Hindlimb muscle (tissue), 1 donor: ENCODE measurements at places on chromosomes 5 and 9. TPM values are rescaled to one million over a fixed set of nuclear protein-coding genes. Genes with fewer than 3 reads are reported as not detected.

DNA sequence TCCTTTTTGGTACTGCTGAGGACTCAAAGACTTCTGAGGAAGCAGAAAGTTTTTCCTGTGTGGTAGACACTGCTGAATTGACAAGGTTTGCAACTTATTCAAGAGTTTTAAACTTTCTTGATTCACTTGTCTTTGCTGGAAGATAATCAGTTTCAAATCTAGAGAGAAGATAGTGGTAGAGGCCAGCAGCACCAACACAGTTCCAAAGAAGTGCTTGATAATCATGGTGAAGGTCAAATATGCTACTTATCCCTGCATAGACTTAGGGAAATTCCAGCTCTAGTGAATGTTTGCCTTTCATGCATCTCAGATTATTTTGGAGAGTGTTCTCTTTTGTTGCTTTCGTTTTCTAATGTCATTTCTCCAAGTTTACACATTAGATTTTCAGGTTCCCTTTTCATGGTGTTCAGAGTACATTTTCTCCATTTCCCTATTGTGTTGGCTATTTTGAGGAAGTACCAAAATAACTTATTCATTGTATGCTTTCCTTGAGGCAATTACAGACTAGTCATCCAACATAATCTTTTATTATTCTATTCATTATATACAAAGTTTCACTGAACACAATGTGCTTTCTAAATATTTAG, 550 bp downstream of the IFNE start:
- no peak for DNase-seq

GRCh38 chr9:2271426-2271825, 256.3 kb downstream of the SMARCA2 start:
- DNase-seq, result no peak

- DNase-seq, result no peak
Measured at GRCh38 chr9:95102572-95102971, 214.9 kb downstream of the FANCC start.

DNA sequence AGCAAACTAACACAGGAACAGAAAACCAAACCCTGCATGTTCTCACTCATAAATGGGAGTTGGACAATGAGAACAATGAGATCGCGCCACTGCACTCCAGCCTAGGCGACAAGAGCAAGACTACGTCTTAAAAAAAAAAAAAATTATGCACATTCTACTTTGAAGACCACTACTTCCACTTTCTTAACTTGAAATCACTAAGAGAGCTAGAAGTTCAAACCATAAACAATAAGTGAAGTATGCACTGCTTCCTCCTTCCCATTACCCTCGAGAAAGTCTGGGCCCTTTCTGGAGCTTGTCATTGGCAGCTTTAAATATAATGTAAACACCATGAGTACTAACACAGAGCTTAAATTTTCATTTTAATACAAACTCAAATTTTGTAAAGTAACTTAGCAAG, 94.9 kb downstream of the TLE1 start:
- DNase-seq, result no peak

DNA sequence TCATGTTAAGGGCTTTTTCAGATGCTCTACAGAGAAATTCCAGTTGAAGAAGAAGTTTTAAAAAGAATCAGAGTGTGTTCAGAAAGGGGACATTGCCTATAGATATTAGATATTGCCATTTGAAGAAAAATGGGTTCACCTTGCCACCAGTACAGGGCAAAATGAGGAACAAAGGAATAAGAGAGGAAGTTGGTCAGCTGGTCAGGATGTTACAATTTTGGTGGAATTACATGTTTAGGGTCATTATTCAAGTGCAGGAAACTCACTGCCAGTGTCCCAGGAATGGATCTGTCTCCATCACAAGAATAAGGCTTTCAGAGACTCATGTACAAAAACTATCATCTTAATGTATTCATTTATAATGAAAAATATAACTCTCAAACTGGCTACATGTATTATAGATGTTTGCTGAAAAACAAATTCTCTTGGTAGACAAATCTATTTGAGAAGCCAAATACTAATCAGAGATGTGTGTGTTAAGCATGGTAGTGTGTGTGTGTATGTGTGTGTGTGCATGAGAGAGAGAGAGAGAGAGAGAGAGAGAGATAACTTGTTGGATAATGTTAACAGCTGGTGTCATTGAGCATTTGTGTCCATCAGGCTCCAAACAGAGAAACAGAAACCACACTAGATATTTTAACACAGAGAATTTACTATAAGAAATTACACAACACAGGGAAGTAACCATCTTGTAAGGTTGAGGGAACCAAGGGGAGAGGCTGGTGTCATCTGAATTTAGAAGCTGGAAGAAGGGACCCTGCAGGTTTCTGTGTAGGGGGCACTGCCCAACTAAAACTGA, 5.0 kb upstream of the C1QTNF3 start:
- DNase-seq, result no peak

DNA sequence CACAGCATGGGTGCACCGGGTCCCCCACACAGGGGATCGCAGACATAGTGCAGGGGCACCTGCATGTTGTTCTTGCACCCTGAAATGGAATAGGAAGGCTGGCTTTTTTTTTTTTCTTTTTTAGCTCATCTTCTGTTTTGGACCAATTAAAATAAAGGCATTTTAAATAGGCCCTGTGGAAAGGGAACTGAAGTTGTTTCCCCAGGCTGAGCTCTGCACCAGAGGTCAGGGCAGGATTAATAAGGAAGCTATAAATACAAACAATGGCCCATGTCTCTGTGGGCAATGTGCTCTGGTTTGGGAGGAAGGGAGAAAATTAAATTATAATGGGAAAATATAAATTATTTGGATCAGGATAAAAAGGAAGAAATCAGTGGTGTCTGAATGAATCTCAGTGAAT, 21.2 kb upstream of the KCNMB1 start:
- DNase-seq, result no peak

DNA sequence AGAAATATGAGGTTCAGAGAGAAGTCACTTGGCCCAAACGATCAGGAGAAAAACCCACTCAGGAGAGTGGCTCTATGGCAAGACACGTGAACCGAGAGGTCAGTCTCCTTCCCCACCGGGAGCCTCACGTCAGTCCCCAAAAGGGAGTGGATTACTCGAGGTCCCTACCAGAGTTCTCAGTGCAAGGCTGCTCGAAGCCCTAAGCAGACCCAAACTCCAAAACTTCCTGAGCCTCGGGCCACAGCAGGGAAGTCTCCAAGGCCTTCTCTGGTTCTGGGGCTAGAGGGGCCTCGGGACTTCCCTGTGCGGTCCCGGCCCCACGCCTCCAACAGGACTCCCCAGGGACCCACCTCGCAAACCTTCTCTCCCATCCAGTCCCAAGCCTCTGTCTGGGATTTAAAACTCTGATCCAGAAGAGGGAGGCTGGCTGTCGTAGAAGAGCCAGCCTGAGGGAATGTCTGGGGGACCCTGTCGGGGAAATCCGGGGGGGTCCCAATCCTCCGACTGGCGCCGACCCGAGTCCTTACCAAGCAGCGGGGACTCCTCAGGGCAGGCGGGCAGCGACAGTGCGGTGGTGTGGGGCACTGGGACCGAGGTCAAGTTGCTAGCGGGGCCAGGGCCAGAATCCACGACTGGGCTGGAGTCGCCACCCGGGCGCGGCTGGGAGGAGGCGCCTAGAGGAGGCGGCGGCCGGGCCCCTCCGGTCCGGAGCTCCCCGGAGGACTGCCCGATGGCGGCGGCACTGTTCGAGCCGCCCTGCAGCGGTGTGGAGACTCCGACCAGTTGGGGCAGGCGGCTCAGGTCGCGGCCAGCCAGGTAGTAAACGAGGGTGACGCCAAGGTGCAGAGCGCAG, 679 bp downstream of the B4GALT1 start:
- DNase-seq, result peak; percentile 57

DNA sequence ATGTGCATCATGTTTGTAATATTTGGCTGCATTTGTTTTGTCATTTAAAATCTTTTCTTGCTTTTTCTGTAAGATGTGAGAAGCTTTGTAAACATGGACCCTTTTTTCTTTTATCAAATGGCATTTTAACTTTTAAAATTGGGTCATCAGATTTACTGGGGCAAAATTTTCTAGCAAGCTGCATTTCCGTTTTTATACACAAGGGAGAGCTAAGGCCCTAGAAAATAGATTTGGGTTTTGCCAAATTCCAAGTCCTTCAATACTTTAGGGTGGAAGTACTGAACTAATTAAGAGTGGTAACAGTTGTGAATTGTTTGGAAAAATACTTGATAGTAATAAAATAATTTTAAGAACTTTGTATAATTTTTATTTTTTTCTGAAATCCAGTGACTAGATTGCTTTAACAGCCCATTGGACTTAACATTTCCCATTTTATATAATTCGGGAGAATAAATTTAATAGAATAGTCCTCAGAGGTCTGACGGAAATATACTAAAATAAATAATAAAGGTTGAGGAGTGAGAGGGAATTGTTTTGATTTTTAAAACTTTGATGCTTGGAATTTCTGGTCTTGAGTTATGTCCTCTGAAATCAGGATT, 117.4 kb downstream of the SMARCA2 start:
- DNase-seq, result no peak

DNA sequence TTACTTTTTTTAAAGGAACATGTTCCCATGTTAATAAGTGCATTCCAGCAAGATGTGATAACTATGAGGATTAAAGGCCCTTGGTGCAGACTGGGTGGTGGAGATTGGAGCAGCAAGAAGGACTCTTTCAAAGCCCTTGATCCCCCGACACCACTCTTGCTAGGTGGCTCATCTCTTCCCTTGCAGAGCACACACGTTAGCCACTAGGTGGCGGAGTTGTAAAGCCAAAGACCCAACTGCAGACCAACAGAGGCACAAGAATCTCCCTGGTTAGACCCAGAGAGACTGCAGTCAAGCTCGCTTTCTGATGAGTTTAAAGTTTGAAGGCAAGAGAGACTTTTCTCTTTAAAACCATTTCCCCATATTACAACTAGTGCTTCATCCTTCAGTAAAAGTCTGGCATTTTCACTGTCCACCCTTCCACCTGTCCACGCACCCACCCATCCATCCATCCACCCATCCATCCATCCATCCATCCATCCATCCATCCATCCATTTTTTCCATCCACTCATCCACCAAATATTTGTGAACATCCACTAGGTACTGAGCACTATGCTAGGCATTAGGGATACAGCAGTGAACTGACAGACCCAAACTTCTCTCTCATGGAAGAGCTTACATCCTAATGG, 226.9 kb downstream of the MSX2 start:
- peak; percentile 50 for DNase-seq

DNA sequence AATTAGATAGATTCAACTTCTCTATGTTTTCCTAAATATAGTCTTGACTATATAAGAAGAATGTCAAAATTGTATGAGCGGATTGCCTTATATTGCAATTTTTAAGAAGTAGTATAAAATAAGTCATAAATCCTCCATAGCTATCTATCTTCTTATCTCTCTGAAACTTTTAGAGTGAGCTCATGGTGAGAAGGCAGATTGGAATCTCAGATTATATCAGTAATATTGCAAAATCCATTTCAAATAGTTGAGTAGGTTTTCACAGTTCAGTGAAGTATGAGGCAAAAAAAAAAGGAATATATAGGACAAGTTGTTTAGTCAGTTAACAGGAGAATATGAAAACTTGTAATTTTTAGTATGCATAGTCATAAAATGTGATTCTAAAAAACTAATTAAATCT, 156.4 kb downstream of the FAM174A start:
- DNase-seq, result no peak

- DNase-seq, result no peak
Measured at GRCh38 chr5:33737697-33738096, 154.1 kb downstream of the ADAMTS12 start.

- DNase-seq, result no peak
Measured at GRCh38 chr9:133793471-133793870, 55.3 kb upstream of the SARDH start.

- no peak for DNase-seq
Measured at GRCh38 chr5:32342656-32343055, 29.9 kb upstream of the MTMR12 start.

Gene PCDHGB6
- polyA plus RNA-seq, result 4.0 TPM

Gene CCDC192
- 0.88 TPM for polyA plus RNA-seq

Gene TAF11L10
- not detected for polyA plus RNA-seq

Gene MEIKIN
- polyA plus RNA-seq, result not detected

Gene CFAP157
- 1.4 TPM for polyA plus RNA-seq

Gene ANKRD18A
- not detected for polyA plus RNA-seq

Gene UGT3A1
- polyA plus RNA-seq, result 19.9 TPM
